ENCODE measurements at places on chromosomes 12 and 14.
A peak's percentile ranks its signal among the peaks of the same experiment; 100 is the strongest.

GRCh38 chr12:19036673-19037357, 92.7 kb upstream of the PLEKHA5 start:
- DNase-seq, result no peak

DNA sequence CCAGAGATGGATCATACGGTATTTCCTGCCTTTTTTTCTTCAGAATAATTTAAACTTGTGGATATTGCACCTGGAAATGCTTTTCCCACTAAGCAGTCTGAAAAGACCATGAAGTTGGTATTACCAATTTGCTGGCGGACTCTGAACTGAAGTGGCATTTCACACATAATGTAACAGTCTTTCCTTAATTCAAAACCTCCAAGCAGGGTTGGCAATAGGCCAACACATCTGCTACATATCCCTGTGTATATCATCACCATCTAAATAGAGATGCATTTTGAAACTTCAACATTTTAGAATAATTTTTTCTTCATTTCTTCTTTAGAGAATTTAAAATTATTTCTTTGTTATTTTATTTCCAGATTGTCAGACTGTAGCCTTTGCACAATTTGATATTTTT, 100.5 kb downstream of the TSPAN8 start:
- no peak for DNase-seq

GRCh38 chr12:3250034-3250433, 172.9 kb downstream of the TSPAN9 start:
- no peak for DNase-seq

DNA sequence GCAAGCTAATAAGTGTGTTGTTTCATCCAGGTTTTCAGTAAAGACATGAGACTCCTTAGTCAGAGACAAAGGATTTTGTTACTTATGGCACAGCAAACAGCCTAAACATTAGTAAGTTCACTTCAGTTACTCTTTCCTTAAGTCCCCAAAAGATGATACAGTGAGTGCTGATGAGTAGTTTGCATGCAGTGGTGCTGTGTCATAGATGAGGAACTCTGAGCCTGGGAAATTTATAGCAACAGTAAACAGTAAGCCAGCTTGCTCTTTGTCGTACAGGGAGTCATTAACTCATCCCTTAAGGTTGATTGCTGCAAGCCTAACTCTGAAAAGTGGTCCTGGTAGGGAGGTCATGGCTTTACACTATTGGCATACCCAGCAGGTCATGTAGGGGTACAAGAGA, 208.6 kb upstream of the OR4E1 start:
- DNase-seq, result no peak

DNA sequence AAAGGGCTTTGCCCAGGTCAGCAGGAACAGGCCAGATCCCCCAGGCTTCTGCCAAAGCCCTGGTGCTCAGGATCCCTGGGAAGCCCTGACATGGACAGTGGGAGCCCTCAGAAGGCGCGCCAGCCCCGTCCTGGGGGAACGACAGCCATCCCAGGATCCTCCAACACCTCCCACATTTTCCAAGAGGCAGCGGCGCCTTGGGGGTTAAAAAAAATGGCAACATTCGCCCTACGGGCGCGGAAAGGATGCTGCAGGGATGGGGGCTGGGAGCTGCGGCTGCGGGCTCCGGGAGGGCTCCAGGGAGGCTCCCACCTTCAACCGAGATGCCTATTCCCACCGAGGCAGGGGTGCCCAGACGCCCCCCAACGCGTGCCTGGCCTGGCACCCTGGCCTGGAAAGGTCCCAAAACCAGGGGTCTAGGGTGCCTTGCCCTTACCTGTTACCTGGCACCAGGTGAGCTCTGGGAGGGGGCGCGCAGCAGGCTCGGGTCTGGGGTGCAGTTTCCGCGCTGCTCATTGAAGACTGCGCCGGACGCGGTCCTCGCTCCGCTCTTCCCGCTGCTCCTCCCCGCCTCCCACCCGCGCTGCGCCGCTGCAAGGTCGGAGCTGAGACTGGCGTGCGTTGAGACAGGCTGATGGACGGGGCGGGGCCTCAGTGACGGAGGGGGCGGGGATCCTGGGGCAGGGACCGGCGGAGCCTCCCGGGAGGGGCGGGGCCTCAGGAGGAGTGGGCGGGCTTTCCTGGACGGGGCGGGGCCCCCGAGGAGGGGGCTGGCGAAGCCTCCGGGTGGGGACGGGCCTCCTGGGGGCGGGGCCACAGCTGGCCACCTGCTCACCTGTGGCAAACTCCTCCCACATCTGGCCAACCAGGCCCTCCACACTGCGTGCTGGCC, at the start of gene ABCB9:
ABCB9 (minus strand) TSS at position 613 of the 892 bp plus-strand sequence. CDS start 6,228 bp downstream, outside the sequence.
- peak; percentile 90 for DNase-seq

DNA sequence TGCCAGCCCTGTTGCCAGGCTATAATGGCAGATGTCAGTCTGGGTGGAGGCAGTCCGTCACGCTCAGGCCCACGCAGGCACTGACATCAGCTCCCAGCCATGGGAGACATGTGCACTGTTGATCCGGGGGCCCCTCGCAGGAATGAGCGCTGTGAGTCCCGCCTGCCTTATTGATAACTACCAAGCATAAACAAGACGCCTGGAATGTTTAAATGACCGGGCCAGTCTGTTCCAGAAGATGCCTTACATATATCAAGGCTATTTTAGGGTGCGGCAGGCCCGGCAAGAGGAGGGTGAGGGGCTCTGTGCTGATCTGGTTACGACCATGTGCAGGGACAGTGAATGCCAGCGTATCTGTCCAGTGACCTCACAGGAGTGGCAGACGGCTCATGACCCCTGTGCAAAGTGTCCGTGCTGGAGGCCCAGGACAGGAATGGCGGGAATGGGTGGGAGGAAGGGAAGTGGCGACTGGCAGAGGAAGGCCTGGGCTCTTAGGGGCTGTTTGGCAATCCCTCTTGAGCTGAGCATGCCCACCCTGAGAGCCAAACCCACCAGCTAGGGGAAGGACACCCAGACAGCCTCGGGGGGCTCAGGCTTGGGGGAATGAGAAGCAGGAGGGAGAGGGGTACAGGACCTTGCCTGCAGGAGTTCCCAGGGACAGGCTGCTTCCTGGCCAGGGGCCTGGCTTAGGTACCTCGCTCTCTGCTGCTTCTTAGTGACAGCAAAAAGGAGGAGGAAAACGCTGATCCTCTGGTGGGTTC, 49.3 kb downstream of the DLK1 start:
- no peak for DNase-seq

- no peak for DNase-seq
These were observed 58.1 kb downstream of the STAB2 start for GRCh38 chr12:103645202-103645601.

GRCh38 chr12:119788786-119789185, 88.3 kb downstream of the CIT start:
- no peak for DNase-seq

GRCh38 chr12:79071498-79071897, 206.9 kb downstream of the SYT1 start:
- DNase-seq, result no peak

- no peak for DNase-seq
These were observed 15.3 kb downstream of the SNX6 start for GRCh38 chr14:34614638-34615037.

GRCh38 chr12:6314776-6315175, 4.3 kb downstream of the PLEKHG6 start:
- DNase-seq, result peak; percentile 68

DNA sequence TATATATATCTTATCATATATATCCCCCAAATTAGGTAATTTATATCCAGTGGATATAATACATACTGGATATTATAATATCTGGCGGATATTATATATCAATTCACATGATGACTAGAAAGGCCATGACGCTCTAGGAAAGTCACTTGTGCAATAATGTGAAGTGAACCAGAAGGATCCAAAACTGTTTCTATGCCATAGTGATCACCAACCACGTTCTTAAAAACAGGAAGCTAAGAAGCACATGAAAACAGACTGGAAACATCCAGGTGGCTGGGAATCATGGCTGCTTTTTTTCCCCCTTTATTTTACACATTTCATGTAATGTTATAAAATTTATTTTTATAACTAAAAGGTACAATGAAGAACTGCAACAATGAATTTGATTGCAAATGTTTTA, 1.4 kb downstream of the GUCY2C start:
- no peak for DNase-seq
